Stimulated activated naive B cell treated with anti-CD40 and anti-IgM and Interleukin-4, amounts not matched to agents 10 μg/mL and 1 μg/mL and 100 μg/mL, for 72 hours (primary cell): ENCODE measurements at places on chromosomes 16 and 17.

- H3K27ac ChIP-seq = no peak overlapping the region
- no peak for DNase-seq
- no peaks in the 10 kb centered on the region for H3K36me3 ChIP-seq
- H3K4me1 ChIP-seq = no peaks in the 10 kb centered on the region
- no peak overlapping the region for H3K4me3 ChIP-seq
Measured at GRCh38 chr17:8732406-8733085, 12.1 kb downstream of the CCDC42 start.

- peaks cover 19% of the 10 kb centered on the region for H3K4me1 ChIP-seq
- peak; percentile 83 for DNase-seq
- H3K27me3 ChIP-seq = peaks cover 4% of the 10 kb centered on the region
- H3K27ac ChIP-seq = peak overlapping the region; percentile 88
Measured at GRCh38 chr17:76515274-76515949, 14.2 kb upstream of the RHBDF2 start.

GRCh38 chr16:72975809-72976437 is 72.0 kb downstream of the ZFHX3 start:
- no peaks in the 10 kb centered on the region for H3K27me3 ChIP-seq
- H3K4me3 ChIP-seq = no peak overlapping the region
- H3K36me3 ChIP-seq = no peaks in the 10 kb centered on the region
- DNase-seq = no peak

- DNase-seq = no peak
- no peak overlapping the region for H3K27ac ChIP-seq
Measured at GRCh38 chr17:54180950-54181349, 358.2 kb downstream of the KIF2B start.

- H3K27ac ChIP-seq = no peak overlapping the region
- H3K4me3 ChIP-seq = no peak overlapping the region
Measured at GRCh38 chr16:77402118-77402517, 32.7 kb downstream of the ADAMTS18 start.

DNA sequence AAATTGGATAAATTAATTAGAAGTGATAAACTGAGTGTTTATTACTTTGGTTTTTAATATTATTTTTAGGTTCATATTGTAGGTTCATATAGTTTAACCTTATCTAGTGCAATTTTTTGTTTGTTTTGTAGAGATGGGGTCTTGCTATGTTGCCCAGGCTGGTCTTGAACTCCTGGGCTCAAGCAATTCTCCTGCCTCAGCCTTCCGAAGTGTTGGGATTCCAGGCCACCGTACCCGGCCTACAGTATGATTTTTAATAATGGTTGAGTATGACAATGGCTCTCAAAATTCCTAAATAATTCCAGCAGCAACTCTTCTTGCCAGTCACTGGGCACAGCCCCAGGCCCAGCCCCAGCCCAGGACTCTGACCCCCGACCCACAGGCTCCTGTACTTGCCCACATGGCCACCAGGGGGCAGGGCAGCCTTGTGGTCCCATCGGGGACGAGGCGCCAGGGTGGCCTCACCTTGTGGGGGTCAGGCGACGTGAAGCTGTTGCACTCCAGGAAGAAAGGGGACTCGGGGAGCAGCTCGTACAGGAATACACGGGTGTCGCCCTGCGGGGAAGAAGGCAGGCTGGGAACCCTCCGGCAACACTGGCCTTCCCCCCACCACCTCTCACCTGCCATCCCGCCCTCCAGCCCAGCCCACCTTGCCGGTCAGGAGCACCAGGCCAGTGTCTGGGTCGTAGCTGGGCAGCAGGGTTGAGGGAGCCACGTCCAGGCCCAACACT is 7.9 kb upstream of the PAM16 start:
- peak; percentile 42 for DNase-seq
- H3K36me3 ChIP-seq = peaks cover 44% of the 10 kb centered on the region
- no peak overlapping the region for H3K4me3 ChIP-seq
- H3K27ac ChIP-seq = no peak overlapping the region
- peaks cover 8% of the 10 kb centered on the region for H3K4me1 ChIP-seq
- H3K27me3 ChIP-seq = no peaks in the 10 kb centered on the region

GRCh38 chr17:47265983-47266541 is 12.4 kb downstream of the ITGB3 start:
- peak overlapping the region; percentile 41 for H3K4me3 ChIP-seq
- DNase-seq = peak; percentile 63
- peaks cover 18% of the 10 kb centered on the region for H3K36me3 ChIP-seq
- peaks cover 72% of the 10 kb centered on the region for H3K4me1 ChIP-seq
- H3K27ac ChIP-seq = peak overlapping the region; percentile 25

GRCh38 chr17:53462393-53462811 is 360.3 kb upstream of the KIF2B start:
- H3K36me3 ChIP-seq = no peaks in the 10 kb centered on the region
- H3K4me1 ChIP-seq = no peaks in the 10 kb centered on the region
- no peak overlapping the region for H3K4me3 ChIP-seq
- DNase-seq = no peak

GRCh38 chr17:37674511-37674910 is 31.3 kb upstream of the DDX52 start:
- H3K36me3 ChIP-seq = peaks cover 2% of the 10 kb centered on the region
- peaks cover 2% of the 10 kb centered on the region for H3K4me1 ChIP-seq
- peaks cover 26% of the 10 kb centered on the region for H3K27me3 ChIP-seq
- H3K4me3 ChIP-seq = no peak overlapping the region
- DNase-seq = no peak
- no peak overlapping the region for H3K27ac ChIP-seq

- no peaks in the 10 kb centered on the region for H3K4me1 ChIP-seq
- peaks cover 5% of the 10 kb centered on the region for H3K27me3 ChIP-seq
- DNase-seq = no peak
- H3K4me3 ChIP-seq = no peak overlapping the region
- no peaks in the 10 kb centered on the region for H3K36me3 ChIP-seq
Measured at GRCh38 chr17:20315311-20315710, 152.0 kb downstream of the LGALS9B start.

DNA sequence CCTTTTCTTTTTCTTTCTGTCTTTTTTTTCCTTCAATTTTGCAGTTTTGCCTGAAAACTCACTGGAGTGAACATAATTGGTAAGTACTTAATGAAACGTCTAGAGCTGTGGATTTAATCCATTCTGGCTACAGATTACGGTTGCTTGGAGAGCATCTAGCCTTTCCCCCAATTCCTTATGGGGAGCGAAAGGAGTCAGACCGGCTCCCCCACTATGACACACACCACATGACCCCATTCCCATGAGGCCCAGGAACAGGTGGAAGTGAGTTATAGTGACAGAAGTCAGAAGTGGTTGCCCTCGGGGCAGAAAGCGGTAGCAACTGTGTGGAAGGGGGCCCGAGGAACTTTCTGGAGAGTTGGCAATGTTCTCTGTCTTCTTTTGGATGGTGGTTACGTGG is 41.2 kb downstream of the EMP2 start:
- no peaks in the 10 kb centered on the region for H3K27me3 ChIP-seq
- H3K36me3 ChIP-seq = no peaks in the 10 kb centered on the region
- H3K4me3 ChIP-seq = no peak overlapping the region
- no peak overlapping the region for H3K27ac ChIP-seq
- peaks cover 6% of the 10 kb centered on the region for H3K4me1 ChIP-seq

- peaks cover 11% of the 10 kb centered on the region for H3K36me3 ChIP-seq
- H3K27ac ChIP-seq = no peak overlapping the region
- peaks cover 31% of the 10 kb centered on the region for H3K4me1 ChIP-seq
- DNase-seq = no peak
- no peak overlapping the region for H3K4me3 ChIP-seq
Measured at GRCh38 chr17:60352071-60352470, 39.9 kb downstream of the USP32 start.

DNA sequence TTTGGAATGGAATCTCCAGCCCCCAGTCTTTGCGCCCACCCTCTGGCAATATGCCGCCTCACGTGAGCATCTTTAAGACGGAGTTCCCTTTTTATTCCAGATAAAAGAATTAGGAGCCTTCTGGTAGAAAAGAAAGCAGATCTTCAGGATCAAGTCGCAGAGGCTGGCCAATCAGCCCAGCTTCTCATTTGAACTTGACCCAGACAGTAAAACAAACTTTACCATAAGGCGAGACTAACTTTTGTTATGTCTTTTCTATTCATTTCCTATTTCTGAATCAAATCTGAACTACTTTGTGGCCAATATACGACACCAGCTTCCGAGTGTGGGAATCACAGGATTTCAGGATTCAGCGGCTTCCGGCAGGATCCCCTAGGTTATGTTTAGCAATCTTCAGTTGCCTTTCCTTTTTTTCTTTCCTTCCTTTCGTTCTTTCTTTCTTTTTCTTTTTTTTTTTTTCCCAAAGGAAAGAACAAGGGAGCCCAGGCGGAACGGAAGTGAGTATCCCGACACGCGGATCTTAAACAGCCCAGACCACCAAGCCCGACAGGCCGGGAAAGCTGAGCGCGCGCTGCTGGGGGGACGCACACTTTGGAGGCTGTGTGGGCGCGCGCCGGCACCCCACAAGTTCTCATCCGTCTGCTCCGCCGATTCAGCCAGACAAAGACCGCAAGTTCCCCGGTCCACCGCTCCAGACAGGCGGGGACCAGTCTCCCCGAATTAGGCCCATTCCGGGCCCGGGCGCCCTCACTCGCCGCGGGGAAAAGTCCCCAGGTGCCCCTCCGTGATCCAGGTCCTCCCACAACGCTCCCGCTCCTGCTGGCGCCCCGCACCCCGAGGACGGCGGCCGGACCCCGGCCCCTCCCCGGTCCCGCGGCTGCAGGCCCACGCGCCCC is 633 bp downstream of the TBC1D16 start:
- H3K4me3 ChIP-seq = peak overlapping the region; percentile 96
- no peaks in the 10 kb centered on the region for H3K36me3 ChIP-seq
- peaks cover 15% of the 10 kb centered on the region for H3K27me3 ChIP-seq
- peak; percentile 29 for DNase-seq
- H3K27ac ChIP-seq = peak overlapping the region; percentile 93
